ENCODE measurements at places on chromosomes 7 and 10. TPM values are rescaled to one million over a fixed set of nuclear protein-coding genes. Genes with fewer than 3 reads are reported as not detected.

- no peak for DNase-seq
Observed at GRCh38 chr7:134657526-134657925, 10.9 kb downstream of the BPGM start.

GRCh38 chr7:69780379-69780778 is 182.1 kb downstream of the AUTS2 start:
- no peak for DNase-seq

SLC13A1 gene
- total RNA-seq: not detected

- DNase-seq: no peak
Observed at GRCh38 chr7:26425655-26426054, 134.0 kb downstream of the SNX10 start.

DNA sequence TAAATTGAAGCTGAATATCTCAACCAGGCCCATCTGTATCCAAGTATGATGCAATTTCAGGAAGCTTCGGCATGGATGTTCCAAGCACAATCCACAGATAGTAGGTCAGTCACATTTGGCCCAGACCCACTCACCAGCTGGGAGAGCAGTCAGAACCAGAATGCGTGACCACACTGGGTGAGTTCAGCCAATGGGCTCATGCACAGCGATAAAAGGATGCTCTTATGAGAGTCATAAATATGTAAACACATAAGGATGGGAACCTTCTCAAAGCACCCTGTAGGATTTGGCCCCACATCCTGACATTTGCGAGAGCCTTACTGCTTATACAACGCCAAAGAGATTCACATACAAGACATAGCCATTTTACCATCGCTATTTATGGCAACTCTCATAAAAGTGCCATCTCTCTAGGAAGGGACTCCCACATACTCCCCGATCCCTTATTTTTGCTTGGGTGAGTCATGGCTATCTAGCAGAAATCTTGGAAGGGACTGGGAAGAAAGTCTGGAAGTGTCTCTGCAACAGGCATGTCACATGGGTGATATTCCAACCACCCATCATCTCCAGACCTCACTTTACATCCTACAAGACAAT is 3.0 kb downstream of the AFAP1L2 start:
- DNase-seq: no peak

- DNase-seq: no peak
Observed at GRCh38 chr10:33773886-33774480, 439.5 kb upstream of the NRP1 start.

GRCh38 chr10:98321186-98321780 is 53.3 kb upstream of the LOXL4 start:
- DNase-seq: no peak

NDUFB2 gene
- total RNA-seq: 201 TPM

DNA sequence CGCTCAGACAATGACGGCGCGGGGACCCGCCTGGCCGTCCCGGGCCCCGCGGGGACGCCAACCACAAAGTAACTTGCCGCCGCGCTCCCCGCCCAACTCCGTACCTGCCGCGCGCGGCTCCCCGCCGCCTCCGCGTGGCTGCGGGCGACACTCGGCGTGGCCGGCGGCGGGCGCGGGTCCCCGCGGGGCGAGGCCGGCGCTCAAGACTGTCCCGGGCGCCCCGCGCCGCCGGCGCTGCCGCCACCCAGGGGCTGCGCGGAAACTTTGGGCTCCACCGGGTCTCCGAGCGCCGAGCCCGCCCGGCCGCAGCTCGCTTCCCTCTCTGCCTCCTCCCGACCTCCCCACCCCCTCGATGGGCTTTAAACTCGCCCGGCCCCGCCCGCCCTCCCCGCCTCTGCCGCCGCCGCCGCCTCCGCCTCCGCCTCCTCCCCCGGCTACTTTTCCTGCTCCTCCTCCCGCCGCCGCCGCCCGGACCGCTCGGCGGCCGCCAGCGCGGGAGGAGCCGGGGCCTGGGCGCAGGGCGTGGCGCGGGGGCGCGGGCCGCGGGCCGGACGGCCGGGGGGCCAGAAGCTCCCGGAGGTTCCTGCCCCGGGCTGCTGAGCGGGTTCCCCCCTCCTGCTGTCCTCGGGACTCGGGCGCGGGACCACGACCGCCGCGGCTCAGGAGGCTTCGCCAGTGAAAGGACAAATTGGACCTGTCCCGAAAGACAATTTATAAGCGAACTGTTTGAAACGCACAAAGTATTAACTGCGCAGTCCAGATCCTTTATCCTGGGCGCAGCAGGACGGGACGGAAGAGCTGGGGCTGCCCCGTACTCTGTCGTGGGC is 10.6 kb upstream of the GRB10 start:
- peak; percentile 50 for DNase-seq

DNA sequence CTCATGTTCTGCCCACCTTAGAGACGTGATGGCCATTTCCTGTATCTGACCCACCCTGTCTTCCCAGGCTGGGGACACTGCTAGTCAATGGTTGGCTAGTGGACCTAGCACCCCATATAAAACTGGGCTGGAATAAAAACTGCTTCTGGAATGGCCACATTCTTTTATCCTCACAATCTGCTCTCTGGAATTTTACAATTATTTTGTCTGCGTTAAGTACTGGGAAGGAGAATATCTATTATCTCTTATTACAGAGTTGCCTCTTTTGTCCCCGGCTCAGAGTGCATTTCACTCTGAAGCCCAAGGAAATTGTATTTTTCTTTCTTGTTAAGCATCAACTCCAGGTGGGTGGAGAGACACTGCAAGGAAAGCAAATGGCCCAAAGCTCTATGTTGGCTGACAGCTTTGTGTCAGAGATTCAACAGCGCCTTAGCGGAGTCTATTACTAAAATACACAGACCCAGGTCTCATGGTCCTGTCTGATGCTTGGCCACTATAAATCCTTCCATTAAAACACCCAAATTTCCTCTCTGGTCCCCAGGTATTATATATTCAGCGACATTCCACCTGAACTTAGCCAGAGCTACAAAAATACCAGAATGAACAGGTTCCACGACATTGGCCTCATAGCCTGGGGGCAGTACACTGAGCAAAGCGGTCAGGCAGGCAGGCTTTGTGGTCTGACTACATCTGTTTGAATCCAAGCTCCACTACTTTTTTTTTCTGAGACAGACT is 121.7 kb downstream of the PRPF18 start:
- DNase-seq: no peak

- peak; percentile 17 for DNase-seq
Observed at GRCh38 chr10:27745732-27746396, at the start of gene MKX. Gene MKX (minus strand): TSS chr10:27745819. CDS start chr10:27743415, 2,404 bp downstream.

DNA sequence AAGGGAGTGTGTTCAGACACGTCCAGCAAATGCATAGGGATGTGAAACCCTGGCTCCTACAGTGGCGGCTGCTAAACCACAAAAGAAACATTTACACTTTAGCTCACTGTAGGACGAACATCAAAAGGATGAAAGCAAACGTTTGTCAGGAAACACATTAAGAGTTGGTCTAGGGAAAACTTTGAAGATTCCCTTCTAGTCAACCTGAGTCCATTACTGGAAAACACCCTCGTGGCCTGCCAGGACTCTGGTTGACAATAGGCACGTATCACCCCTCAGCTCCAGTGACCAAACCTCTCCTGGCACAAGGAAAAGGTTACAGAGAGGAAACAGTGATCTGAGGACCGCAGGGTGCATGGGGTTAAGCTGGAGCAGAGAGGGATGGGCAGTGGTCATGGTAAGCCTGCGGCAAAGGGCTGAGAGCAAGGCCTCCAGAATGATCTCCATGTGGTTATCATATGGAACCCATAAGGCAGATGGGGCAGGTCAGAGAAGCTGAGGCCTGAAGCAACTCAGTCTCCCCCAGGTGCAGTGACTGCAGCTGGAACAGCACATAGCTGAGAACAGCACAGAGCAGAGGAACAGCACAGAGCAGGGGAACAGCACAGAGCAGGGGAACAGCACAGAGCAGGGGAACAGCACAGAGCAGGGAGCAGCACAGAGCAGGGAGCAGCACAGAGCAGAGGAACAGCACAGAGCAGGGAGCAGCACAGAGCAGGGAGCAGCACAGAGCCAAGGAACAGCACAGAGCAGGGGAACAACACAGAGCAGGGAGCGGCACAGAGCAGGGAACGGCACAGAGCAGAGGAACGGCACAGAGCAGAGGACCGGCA is 49.9 kb downstream of the CHST15 start:
- peak; percentile 9 for DNase-seq

CRHR2 gene
- total RNA-seq: not detected

GRCh38 chr7:116161728-116162127 is 48.6 kb upstream of the TES start:
- no peak for DNase-seq

GRCh38 chr7:112280267-112280666 is 73.8 kb downstream of the ZNF277 start:
- DNase-seq: no peak

DNA sequence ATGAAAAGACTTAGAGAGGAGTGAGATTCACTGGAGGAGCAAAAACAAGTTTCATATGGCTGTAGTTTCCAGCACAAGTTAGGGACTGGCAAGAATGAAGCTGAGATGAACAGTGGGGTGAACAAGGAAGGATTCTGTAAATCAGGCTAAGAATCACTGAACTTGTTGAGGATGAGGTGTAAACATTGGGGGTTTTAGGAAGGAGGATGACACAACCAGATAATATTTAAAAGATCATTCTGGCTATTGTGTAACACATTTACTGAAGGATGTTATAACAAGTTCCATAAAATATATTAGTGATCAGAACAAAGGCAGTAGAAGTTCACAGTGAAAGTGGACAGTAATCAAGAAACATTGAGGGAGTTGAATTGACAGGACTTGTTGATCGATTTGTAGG is 68.9 kb downstream of the CD36 start:
- DNase-seq: no peak

DNA sequence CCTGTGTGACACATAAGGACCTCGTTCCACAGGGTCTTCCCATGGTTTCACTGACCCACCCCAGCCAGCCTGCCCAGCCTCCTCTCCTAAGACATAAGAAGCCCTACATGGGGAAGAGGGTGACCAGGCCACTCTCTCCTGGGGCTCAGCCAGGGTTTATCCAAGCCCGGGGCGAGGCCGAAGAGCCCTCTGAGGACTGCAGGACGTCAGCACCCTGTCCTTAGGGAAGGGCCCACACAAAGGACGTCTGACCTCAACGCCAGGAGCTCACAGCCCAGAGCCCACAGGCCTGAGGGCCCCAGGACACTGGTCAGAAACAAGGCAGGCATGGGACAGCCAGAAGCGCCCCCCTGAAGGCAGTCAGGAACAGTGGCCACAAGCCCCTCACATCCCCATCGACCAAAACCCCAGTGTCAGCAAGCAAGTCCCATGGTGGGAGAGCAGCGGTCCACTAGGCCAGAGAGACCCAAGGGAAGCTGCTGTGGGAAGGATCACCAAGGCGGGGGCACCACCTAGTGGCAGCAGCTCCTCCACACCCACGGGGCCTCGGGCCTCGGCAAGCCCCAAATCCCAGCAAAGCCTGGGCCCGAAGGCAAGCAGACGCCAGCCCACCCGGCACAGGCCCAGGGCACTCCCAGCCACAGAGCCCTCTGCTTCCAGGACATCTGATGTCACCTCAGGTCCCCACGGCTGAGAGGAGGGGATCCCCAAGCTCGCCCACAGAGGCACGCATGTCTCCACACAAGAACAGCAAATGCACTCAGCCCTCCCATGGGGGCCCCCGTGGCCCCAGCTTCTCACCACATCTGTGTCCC is 23.4 kb downstream of the MAD1L1 start:
- peak; percentile 48 for DNase-seq

- DNase-seq: no peak
Observed at GRCh38 chr7:111827863-111828504, 265.7 kb upstream of the IMMP2L start.

DNA sequence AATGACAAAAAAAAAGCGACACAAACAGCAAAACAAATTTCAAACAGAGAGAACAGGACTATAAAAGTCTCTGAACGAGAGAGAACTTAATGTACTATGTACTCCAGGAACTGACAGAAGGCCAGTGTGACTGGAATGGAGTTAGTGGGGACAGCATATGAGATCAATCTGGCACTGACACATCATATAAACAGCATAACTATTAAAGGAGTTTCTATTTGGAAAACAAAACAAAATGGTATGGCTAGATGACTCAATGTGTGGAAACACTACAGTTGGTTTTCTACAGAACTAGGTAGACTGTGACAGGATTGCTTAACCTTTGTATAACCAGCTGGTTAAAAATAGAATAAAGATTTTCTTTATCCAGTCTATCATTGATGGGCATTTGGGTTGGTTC is 232.9 kb upstream of the KAT6B start:
- no peak for DNase-seq

AGAP5 gene
- 10.2 TPM for total RNA-seq

Measured in activated CD4-positive, alpha-beta T cell treated with anti-CD3 and anti-CD28 coated beads, Interleukin-2, amount 10 ng/mL, durations not matched to agents 7 days and 5 days (primary cell).